ENCODE measurements at places on chromosomes 7 and 10.
A peak's percentile ranks its signal among the peaks of the same experiment; 100 is the strongest.

- DNase-seq = no peak
Observed at GRCh38 chr10:15548331-15548730, 171.4 kb downstream of the ITGA8 start.

DNA sequence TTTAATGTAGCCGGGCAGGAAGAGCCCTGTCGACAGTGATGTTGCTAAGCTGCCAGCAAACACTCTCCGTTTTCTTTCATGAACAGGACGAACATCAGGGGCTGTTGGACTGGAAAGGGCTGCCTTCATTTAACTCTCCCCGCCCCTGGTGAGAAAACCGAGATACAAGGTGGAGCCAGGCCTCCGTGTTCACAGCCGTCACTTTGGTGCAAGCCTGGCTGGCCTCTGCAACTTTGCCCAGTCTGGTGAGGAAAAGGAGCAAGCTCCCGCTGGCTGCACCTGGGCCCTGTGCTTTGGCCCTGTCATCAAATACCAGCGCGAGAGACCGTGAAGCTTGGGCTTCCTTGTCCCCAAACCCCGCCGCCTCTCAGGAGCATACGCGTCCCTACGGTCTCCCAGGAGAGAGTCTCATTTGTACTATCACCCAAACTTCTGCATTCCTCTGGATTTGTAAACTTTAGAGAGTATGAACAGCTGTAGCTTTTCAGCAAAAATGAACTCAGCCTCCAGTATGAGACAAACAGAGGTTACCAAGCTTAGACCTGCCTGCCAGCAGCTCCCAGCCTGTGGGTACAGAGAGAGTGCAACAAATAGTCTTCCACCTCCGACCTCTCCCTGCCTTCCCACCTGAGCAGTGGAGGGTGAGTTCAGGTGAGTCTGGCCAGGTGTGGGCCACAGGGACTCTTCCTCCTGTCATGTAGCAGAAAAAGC lies 445.3 kb upstream of the MGMT start:
- DNase-seq = peak; percentile 63

GRCh38 chr10:62046522-62047227 lies 145.2 kb downstream of the ARID5B start:
- no peak for DNase-seq

DNA sequence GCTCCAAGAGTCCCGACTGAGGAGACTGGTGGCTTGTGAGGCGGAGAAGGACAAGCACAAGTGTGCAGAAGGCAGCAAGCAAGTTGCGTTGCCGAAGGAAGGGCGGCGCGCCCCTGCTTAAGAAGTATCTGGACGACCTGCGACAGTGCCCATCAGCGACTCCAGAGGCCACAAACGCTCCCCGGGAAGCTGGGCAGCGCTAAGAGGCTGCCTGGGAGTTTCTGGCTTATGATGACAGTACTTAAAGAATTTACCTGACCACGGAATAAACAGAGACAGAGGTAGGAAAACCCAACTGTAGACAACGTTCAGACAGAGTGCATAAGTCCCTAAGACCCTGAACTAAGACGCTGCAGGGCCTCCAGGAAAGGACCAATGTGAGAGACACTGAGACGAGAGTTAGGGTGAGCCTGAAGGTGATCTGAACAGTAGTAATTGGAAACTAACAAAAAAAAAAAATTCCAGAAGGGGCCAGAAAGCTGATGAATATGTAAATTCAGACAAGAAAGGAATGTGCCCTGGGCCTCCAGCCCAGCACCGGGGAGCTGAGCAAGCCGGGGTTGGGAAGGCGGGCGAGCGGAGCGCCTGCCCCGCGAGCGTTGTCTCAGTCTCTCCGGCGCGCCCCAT lies 1.0 kb downstream of the OSBPL3 start:
- peak; percentile 62 for DNase-seq

DNA sequence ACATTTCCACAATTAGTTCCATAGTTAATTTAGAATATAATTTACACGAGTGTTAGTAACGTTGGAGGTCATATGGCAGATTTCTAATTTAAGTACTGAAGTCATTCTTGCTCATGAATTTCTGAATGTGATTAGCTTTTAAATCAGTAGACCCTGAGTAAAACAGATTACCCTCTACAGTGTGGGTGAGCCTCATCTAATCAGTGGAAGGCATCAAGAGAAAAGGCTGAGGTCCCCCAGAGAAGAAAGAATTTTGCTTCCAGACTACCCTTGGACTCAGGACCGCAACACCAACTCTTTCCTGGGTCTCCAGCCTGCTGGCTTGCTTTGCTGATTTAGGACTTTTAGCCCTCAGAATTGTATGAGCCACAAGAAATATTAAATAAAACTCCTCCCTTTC lies 33.2 kb downstream of the IFT22 start:
- no peak for DNase-seq

- DNase-seq = no peak
Observed at GRCh38 chr10:6117711-6118110, 28.9 kb downstream of the RBM17 start.

GRCh38 chr10:47183704-47184041 lies 116.3 kb upstream of the GDF10 start:
- DNase-seq = no peak

DNA sequence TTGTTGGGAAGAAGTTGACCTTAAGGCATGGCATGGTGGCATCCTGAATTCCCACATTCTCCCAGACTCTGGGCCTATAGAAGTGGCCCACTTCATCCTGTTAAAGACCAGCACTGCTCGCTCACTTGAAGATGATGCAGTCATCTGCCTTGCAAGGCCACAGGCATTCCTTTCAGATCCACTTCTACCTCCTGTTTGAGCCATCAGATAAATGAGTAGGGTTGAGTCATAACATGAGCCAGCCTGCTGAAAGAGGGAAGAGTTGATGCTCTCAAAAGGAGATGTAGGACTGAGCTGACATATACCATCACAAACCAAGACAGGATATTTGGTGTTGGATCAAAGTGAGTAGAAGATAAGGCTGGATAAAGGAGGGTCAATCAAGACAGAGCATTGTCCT lies 1.5 kb upstream of the EBLN1 start:
- DNase-seq = no peak

GRCh38 chr7:17535776-17536175 lies 237.3 kb downstream of the AHR start:
- DNase-seq = no peak

DNA sequence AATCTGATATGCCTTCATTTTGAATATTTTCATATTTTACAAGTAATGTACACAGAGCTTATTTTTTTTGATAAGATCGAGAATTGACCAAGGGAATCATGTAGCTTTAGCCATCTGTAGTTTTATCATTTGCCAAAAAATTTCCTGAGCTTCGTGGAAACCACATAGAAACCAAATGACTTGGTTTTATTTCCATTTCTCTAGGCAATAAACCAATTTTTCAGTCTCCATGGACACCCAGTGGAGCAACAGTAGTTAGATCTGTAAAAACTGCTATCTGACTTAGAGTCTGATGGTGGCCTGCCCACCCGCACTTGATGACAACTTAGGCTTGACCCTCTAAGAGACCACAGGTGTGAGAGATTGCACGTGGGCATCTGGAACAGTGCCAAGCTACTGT lies 127.8 kb upstream of the CDK6 start:
- DNase-seq = no peak

GRCh38 chr7:17844514-17845196 lies 95.6 kb downstream of the SNX13 start:
- no peak for DNase-seq

- no peak for DNase-seq
Observed at GRCh38 chr10:124065382-124066125, 27.8 kb downstream of the CHST15 start.

GRCh38 chr7:37531225-37531624 lies 82.6 kb upstream of the ELMO1 start:
- DNase-seq = no peak

GRCh38 chr7:152673897-152674296 lies 2.0 kb downstream of the XRCC2 start:
- no peak for DNase-seq

- DNase-seq = no peak
Observed at GRCh38 chr10:71232089-71232998, 20.0 kb downstream of the UNC5B start.

DNA sequence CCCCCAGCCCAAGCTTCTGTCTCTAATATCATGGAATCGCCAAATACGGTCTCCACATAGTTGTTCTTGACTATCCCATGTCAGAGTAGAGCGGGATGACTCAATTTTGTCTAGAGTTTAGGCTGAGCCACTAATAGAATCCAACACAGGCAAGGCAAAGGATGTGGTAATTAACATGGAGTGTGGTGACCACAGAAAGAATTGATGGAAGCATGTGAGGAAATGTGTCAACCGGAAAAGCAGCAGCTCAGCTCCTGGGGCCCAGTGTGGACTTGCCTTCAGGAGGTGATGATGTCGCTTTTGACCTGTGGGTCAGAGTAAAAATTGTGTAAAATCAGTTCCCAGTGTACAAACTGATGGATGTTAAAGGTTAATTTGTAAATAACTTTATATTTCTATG lies 139.3 kb upstream of the KLF6 start:
- no peak for DNase-seq

DNA sequence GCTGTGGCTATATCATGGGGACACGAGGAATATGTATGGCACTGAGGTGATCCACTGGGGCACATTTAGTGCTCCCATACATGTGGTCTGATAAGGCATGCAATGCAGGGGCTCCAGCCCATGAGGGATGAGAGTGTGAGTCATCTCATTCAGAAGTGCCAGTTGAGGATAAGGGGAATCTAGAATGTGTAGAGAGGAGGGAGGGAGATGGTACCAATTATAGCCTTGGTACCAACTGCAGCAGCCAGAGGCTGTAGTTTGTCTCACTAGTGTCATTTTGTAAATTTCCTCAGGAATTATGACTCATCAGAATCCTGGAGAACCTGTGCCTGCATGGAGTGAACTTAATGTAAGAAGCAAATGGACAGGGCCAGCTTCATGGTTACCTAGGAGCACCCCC lies 46.2 kb downstream of the LAMB4 start:
- no peak for DNase-seq

- no peak for DNase-seq
Observed at GRCh38 chr7:147858421-147858820, 732.1 kb upstream of the C7orf33 start.

GRCh38 chr7:2719007-2719406 lies 31.0 kb downstream of the AMZ1 start:
- peak; percentile 67 for DNase-seq

GRCh38 chr10:110737886-110738634 lies 93.9 kb downstream of the RBM20 start:
- DNase-seq = no peak

GRCh38 chr7:26612742-26613141 lies 251.6 kb downstream of the SKAP2 start:
- DNase-seq = no peak

- DNase-seq = peak; percentile 93
Observed at GRCh38 chr7:80134536-80135308, at the start of gene GNAI1. TSS of gene GNAI1 (plus strand) at chr7:80134831. CDS start at chr7:80135161, 330 bp downstream.

- no peak for DNase-seq
Observed at GRCh38 chr10:25102147-25102822, 72.5 kb upstream of the GPR158 start.

DNA sequence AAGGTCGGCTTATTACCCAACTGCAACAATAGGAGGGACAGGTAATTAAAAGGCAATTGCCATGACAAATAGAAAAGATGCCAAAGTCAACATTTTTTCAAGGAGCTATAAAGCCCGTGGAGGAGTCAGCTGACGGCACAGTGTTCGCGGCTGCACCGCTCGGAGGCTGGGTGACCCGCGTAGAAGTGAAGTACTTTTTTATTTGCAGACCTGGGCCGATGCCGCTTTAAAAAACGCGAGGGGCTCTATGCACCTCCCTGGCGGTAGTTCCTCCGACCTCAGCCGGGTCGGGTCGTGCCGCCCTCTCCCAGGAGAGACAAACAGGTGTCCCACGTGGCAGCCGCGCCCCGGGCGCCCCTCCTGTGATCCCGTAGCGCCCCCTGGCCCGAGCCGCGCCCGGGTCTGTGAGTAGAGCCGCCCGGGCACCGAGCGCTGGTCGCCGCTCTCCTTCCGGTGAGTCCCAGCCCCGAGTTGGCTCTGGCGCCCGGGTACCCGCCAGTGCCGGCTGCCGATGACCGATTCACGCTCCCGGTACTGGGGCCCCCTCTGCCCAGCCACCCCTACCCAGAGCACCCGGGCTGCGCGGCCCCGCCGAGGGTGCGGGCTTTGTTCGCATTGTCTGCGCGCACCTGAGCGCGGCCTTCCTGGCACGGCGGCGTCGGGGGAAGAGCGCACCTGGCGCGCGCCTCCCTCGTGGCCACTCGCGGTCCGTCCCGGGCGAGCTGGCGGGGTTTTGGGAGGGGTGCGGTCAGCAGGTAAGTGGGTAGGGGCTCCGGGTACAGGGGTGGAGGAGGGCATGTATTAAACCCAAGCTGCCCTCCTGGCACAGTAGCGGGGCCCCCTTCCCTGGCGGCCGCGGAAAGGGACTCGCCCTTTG lies at the start of gene VWA2:
Gene VWA2, plus strand, starts transcription at position 138 of the 877 bp plus-strand sequence. CDS start 9,460 bp downstream, outside the sequence.
- DNase-seq = peak; percentile 63

- DNase-seq = no peak
Observed at GRCh38 chr10:99766302-99766681, 16.1 kb upstream of the ABCC2 start.

DNA sequence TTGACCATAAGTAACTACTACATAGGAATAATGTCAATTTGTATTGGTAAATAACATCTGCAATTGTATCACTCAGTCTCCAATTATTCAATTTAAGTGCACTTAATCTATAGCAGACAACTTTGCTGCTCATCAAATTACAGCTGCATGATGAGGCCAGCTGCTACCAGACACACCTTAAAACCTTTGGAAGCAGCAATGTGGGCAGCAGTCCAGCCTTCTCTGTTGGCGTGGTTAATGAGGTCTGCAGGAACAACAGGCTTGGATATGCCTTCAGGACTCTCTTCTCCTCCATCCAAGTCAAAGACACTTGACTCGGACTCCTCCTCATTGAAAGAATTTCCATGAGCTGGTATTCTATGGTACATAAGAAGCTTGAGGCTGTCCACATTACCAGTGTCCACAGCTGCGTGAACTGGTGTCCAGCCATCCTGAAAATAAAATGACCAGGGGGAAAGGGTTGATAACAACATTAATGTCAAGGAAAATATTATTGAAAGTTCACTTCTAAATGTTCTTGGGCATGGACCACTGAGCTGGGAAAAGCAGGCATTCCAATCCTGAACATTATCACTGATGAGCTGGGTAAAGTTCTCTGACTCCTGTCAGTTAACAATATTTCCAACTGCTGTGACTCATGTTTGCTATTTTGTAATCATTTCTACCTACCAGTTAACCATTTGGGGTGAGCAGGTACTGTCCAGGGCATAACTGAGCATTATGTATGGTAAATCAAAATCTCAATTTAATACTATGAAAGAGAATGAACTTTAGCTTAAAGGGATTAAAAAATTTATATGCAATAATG lies 95.7 kb downstream of the CTTNBP2 start:
- no peak for DNase-seq

DNA sequence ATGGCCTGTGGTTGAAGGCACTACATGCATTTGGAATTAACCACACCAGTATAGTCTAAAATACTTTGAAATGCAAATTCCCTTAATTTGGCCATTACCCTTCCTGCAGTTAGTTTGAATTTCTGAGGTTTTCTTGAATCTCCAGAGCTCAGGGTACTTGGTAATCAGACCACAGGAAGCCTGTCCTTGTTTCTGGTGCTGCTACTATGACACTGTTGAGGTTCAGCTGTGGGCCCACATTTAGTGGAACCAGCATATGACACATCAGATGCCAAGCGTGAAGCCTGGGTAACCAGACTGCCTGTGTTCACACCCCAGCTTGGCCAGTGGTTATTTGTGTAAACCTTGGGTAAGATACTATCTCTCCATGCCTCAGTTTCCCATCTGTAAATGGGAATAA lies 124.3 kb downstream of the SNX10 start:
- DNase-seq = no peak

- DNase-seq = no peak
Observed at GRCh38 chr7:136143271-136143670, 166.1 kb upstream of the MTPN start.
